ENCODE measurements at places on chromosomes 4 and X.

GRCh38 chr4:148634476-148634875 lies 192.3 kb upstream of the NR3C2 start:
- no peak for DNase-seq

- DNase-seq: no peak
Observed at GRCh38 chr4:176533159-176533558, 213.4 kb downstream of the SPCS3 start.

- no peak for DNase-seq
Observed at GRCh38 chr4:155614111-155614762, 52.4 kb upstream of the GUCY1A1 start.

DNA sequence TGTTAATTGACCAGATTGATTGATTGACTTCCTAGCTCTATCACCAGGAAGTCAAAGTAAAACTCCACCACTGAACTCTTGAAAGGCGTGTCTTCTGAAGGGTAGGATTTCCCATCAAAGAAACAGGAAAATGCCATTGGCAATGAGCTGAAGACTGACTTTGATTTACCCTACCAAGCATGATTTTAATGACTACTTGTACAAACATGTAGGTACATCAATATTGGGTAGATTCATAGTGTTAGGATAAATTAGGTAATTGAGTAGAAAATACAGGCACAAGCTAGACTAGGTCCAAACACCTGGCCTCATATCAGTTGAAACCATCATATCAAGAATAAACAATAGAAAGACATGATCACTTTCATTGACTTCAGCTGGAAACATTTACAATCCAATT lies 53.2 kb upstream of the ATXN3L start:
- no peak for DNase-seq

Measured in neural crest cell (in vitro differentiated cells).